ENCODE measurements at places on chromosomes 2 and 18.

GRCh38 chr2:23587341-23587880, 202.4 kb downstream of the KLHL29 start:
- no peak for DNase-seq

GRCh38 chr2:37776487-37776886, 105.0 kb upstream of the CDC42EP3 start:
- peak; percentile 67 for DNase-seq

DNA sequence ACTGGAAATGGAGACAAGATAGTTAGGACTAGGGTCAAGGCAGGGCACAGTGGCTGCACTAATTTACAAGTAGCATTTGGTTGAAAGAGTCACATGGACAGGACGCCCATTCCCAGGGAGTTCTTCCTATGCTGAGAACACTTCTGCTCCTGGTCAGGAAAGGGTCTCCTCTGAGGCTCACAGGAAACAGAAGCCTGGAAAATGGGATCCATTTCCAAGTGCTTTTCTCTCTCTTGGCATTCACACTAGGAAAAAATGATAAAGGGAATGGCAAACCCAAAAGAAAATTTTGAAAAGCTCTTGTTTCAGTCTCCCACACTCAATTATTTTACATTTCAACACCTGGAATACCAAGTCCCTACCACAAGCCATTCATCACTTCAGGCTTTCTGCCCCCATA, 88.7 kb downstream of the COBLL1 start:
- DNase-seq, result no peak

DNA sequence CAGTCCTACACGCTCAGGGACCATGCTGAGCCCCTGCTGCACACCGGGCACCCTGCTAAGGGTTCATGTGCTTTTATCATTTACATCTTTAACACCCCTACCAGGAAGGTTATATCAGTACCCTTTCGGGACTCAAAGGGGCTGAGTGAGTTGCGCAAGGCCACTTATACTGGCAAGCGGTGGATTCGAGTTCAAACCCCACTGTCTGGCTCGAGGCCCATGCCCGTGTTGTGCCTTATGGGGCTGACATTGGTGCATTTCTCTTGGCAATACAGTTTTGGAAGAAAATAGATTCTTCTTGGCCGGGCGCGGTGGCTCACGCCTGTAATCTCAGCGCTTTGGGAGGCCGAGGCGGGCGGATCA, 69.5 kb upstream of the MAP4K4 start:
- no peak for DNase-seq

DNA sequence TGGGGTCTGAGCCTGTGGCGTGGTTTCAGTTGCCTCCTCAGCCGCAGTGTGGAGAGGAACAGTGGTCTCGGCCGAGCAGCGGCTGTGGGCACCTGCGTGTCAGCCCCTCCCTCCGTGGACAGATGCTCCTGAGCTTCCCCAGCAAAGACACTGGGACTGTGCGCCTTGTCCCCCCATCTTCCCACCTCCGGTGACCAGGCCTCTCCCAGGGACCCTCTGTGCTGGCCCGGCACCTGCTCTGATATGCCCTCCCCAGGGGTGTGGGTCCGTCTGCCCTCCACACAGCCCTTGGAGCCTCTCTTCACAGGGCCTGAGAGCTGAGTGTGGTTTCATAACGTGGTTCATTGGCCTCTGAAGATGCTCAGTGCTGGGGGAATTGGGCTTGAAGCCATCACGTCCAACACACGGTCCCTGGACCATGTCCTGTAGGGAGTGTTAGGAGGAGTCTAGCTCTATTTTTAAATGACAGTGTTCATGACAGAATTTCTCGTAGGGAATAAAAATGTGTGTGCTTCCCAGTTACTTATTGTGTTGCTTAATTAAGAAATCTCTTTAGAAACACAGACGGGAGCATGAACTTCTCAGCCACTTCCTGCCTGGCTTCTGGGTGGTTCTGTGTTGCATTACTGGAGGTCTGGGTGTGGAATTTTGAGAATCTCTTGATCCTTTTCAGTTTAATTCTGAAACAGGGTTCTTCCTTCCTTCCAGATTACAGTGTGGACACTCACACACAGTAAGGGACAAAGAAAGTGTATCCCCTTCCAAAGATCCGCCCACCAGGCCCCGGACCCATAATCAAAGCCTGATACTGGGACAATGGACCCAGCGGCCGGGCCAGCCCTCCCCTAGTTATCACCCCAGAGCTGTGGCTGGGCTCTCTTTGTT, 110.7 kb downstream of the NFATC1 start:
- DNase-seq, result no peak

DNA sequence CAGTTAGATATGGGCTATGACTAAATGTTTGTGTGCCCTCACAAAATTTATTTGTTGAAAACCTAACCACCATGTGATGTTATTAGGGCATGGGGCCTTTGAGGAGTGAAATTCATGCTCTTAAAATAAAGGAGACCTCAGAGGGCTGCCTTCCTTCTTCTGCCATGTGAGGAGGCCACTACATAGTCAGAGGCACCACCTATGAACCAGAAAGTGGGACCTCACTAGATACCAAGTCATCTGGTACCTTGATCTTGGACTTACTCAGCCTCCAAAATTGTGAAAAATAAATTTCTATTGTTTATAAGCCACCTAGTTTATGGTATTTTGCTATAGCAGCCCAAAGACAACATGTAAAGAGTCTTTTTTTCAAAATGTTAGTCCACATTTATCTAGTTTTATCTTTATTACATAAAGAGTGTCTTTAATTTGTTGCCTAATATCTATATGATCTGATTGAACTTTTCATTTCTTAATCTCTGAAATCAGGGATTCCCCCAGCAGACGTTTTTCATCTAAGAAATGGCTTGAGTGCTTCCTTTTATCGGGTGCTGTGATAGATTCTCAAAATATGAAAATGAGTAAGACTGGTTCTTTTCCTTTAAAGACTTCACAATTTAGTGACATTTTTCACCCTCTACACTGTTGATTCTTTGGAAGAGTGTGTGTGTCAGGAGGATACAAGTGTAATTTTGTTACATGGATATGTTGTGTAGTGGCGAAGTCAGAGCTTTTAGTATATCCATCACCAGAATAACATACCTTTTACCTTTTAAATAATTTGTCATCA, 34.2 kb downstream of the PMS1 start:
- DNase-seq, result no peak

GRCh38 chr2:26769089-26769761, 5.1 kb downstream of the SLC35F6 start:
- no peak for DNase-seq

- DNase-seq, result no peak
These were observed 252.4 kb downstream of the NDUFA10 start for GRCh38 chr2:239772721-239773120.

- no peak for DNase-seq
These were observed 103.1 kb downstream of the MSTN start for GRCh38 chr2:189959450-189959849.

- no peak for DNase-seq
These were observed 40.6 kb downstream of the FASTKD2 start for GRCh38 chr2:206805887-206806607.

DNA sequence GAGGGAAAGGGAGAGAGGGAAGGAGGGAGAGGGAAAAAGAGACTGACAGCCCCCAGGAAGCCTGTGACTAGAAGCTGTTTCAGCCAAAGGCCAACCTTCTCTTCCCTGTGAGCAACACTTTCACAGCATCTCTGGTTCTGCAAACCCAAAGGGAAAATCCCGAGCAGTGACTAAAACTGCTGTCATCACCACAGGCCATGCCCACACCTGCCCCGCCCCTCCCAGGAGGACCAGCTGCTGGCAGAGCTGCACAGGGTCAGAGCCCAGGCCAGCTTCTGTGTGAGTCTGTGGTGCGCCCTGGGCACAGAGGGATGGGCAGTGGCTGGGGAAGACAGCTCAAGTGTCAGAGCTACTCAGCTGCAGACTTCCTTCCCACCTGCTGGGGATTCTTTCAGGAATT, 64.9 kb upstream of the OTOS start:
- peak; percentile 89 for DNase-seq

GRCh38 chr2:17303054-17303453, 215.2 kb downstream of the RAD51AP2 start:
- peak; percentile 40 for DNase-seq

DNA sequence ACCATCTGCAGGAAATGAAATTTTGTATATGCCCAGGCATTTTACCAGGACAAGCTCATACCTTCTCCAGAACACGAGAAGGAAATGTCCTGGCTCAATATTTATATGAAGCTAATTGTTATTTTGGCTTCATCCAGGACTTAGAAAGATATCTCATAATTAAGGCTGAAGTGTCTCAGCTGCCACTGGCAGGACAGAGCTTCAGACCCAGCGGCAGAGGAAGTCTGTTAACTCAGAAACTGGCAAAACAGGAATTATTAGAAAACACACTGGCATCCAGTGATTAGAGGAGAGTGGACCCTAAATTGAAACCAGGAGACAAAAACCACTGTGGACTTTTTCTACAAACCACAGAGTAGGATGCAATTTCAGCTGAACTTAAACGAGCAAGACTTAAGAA, 329.7 kb downstream of the CYRIA start:
- DNase-seq, result no peak

- no peak for DNase-seq
These were observed 14.9 kb downstream of the ICOS start for GRCh38 chr2:203951366-203951902.

DNA sequence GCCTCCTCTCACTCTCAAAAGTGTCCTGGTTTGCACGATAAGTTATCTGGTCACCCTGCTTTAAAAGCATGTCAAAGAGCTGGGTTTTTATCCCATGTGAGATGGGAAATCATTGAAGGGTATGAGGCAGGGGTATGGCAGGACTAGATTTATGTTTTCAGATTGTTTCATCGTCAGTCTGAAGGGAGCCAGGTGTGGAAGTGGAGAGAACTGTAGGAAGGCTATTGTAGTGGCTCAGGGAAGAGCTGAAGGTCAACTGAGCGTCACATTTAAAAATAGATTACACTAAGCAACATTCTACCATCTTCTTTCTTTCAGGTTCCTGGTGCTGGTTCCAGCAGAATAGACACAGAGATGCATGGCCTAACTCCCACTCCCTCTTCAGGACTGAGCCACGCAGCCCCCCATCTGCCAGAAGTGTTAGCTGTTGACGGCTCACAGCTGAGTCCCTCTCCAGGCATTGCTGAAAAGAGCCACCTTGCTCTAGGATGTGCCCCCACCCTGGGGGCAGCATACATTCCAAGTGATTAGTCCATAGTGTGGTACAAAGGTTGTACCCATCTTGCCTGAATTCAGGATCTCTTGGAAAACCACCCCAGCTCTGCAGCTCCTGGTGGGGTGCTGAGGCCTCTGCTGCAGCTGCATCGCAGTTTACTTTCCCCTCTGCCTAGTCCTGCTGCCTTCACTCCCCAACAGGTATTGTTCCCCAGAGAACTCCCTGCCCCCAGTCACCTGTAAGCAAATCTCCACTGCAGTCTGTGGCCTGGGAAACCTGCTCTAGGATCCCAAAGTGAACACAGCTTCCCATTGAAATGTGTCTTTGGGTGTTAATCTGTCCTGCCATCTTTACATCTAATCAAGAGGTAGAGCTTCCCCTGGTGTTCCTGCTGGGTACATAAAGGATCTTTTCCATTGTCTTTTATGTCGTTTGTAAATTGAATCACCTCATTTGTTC, 79.5 kb upstream of the KLF7 start:
- no peak for DNase-seq

GRCh38 chr18:31301201-31301655, 16.7 kb upstream of the DSG1 start:
- no peak for DNase-seq

Measured in kidney glomerular epithelial cell (primary cell).